Activated gamma-delta T cell treated with Interleukin-2 at 50 U/mL for 16 hours (primary cell): ENCODE measurements at places on chromosomes 6 and 20.

DNA sequence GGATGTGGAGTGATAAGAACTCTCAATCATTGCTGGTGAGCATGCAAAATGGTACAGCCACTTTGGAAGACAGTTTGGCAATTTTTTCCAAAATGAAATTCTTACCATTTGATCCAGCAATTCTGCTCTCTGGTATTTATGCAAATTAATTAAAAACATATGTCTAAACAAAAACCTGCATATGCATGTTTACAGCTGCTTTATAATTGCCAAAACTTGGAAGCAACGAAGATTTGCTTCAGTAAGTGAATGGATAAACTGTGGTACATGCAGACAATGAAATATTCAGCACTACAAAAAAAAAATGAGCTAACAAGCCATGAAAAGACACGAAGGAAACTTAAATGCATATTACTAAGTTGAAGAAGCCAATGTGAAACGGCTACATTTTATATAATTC is 55.5 kb upstream of the SMLR1 start:
- no peak for DNase-seq

GRCh38 chr6:105838171-105838570 is 248.0 kb upstream of the PRDM1 start:
- DNase-seq = no peak

DNA sequence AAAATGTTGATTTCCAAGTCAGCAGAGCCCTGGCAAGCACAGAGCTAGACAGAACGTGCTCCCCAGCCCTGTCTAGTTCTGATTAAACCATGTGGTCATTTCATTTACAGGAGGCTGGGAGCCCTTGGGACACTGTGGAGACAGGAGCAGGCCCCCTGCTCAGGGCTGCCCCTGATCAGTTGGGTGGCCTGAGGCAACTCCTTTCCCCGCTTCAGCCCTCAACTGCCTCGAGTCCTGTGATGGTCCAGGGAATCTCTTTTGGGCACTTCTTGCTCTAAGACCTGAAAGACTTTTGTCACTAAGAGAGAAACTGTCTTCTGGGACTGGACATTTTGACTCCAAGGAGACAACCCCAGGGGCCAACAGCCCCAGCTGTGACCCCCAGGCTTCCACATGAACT is 13.5 kb downstream of the DYNLRB1 start:
- DNase-seq = no peak

- DNase-seq = peak; percentile 22
Measured at GRCh38 chr6:169950558-169950957, 199.1 kb downstream of the ERMARD start.

GRCh38 chr6:13072686-13073347 is 255.5 kb downstream of the TBC1D7 start:
- no peak for DNase-seq

DNA sequence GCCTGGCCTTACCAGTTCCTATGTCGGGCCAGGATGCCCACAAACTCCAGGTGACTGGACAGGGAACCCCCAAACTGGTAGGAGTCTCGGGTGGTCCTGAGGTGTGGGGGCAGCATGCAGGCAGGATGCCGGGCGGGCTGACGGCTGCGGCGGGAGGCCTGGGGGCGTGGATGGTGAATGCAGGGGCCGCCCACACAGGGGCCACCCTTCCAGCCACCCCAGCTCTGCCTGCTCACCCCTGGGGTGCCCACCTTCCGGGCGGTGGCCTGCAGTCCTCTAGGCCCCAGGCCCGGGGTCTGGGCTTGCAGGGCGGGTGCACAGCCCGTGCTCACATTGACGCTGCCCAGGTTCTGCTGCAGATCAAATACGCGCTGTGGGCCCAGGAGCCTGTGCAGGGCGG is 8.4 kb downstream of the ADRM1 start:
- DNase-seq = no peak

- no peak for DNase-seq
Measured at GRCh38 chr6:3151691-3152090, 5.7 kb downstream of the TUBB2A start.

- DNase-seq = no peak
Measured at GRCh38 chr6:107545763-107546162, 55.8 kb downstream of the SOBP start.

- DNase-seq = peak; percentile 52
Measured at GRCh38 chr6:111992851-111993250, 61.1 kb upstream of the CCN6 start.

GRCh38 chr6:37826188-37826587 is 6.7 kb downstream of the ZFAND3 start:
- no peak for DNase-seq

DNA sequence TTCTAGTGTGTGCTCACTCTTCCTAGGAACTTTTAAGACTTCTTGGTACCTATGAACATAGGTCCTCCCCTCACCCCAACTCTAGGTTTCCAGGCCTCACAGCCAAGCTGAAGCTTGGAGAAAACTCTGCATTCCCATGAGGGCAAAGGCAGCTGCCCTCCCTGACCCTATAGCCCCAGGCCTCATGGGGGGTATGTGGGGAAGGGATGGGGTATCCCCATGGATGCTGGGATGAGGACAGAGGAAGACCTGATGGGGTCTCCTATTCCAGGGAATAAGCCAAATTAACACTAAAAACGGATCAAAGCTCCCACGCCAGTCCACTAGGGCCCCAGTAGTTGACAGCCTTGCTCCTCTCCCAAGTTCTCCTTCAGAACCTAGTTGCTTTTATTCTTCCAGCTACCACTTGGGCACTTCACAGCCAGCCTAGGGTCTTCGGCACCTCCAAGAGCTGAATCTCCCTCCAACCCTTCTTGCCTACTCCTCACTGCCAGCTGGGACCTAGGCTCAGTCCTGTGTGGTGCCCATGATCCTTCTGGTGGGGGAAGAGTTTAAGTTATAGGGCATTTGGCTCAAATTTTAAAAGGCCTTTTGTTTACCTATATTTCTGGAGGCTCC is 7.8 kb downstream of the TP53INP2 start:
- no peak for DNase-seq

- DNase-seq = peak; percentile 25
Measured at GRCh38 chr20:48826883-48827771, 672 bp downstream of the PREX1 start.

- DNase-seq = no peak
Measured at GRCh38 chr6:85456782-85457181, 6.9 kb downstream of the NT5E start.

DNA sequence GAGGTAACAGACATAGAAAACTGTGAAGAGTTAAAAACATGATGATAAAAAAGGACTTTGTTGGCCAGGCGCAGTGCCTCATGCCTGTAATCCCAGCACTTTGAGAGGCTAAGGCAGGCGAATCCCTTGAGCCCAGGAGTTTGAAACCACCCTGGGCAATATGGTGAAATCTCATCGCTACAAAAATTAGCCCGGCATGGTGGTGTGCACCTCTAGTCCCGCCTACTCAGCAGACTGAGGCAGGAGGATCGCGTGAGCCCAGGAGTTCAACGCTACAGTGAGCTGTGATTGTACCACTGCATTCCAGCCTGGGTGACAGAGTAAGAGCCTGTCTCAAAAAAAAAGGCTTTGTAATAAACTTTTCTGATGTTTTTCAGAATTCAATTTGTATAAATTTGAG is 60.1 kb downstream of the GFOD1 start:
- DNase-seq = no peak

DNA sequence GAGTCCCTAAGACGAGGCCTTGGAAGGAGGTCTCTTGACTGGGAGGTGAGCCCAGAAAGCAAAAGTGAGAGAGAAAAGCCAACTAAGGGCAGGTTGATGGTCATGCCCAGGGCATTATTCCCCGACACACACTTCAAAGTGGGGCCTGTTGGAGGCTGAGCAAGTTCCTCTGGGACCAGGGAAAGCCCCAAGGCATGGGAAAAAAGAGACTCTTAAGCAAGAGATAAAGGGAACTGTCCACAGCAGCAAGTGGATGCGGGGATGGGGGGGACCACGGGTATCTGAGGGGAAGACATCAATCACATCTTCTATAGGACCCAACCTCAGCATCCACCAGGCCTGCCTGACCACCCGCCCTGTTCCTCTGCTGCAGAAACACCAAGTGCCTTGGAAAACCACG is 119.9 kb upstream of the MAFB start:
- DNase-seq = no peak

- no peak for DNase-seq
Measured at GRCh38 chr6:24689964-24690363, 23.1 kb downstream of the ACOT13 start.

- no peak for DNase-seq
Measured at GRCh38 chr20:4508773-4509172, 212.9 kb upstream of the PRND start.

DNA sequence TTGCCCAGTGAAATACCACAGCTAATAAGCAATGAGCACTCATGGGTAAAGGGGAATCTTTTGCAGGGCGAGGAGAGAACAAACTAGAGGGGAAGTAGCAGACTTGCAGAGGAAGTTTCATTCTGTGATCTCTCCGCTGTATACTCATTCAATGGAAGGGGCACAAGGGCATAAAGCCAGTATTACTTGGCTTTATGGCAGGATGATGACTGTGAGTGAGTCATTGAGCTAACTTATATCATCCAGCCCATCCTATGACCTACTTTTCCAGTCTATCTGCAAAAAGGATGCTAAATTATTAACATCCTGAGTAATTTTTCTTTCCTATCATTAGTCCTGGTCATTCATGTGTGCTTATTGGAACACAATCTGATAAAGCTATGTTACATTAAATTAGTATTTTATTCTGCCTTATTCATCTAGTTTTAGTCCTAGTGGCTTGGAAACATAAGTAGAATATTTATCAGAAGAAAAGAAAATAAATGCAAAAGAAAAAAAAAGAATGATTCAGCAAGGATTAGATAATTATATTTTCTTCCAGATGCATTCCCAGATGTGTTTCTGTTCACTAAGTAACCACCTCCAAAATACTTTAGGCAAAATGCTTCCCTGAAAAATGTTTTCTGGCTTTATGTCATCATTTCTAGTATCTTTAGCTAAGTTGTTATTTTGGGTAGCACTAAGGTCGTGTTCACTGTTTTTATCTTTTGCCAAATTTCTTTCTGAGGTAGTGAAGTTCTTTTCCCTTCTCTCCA is 471.7 kb downstream of the CDKAL1 start:
- DNase-seq = no peak

GRCh38 chr6:158257425-158257759 is 54.9 kb upstream of the TULP4 start:
- DNase-seq = no peak

GRCh38 chr6:39357998-39358686 is 35.6 kb upstream of the KCNK16 start:
- no peak for DNase-seq

- DNase-seq = no peak
Measured at GRCh38 chr6:67031451-67031850, 1324.4 kb upstream of the EYS start.

DNA sequence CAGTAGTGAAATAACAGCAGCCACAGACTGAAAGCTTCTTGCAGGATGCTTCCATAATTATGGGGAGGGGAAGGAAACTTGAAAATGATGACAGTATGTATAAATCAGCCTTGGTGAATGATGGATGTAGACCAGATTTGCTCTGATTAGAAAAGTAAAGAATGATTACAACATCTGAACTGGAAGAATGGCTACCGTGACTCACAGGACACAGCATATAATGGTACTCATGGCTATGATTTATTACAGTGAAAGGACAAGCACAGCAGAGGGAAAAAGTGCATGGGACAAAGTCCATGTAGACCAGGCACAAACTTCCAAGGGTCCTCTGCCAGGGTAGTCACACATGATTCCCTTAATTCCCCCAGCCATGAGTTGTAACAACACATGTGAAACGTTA is 70.7 kb upstream of the POPDC3 start:
- no peak for DNase-seq

GRCh38 chr20:36043892-36044515 is 75.6 kb downstream of the CNBD2 start:
- no peak for DNase-seq

DNA sequence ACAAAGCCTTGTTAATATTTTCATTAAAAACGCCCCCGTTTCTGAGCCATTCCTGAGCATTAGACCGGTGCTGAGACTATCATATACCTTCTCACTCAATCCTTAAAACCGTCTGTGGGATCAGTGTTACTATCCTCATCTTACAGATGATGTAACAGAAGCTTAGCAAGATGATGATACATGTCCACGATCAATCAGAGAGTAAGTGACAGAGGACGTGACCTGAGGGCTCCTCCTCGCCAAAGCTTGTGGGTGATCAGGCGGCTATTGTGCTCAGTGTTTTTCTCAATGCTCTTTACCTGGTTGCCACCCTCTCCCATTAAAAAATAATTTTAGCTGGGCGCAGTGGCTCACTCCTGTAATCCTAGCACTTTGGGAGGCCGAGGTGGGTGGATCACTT is 113.1 kb downstream of the MTHFD1L start:
- no peak for DNase-seq

DNA sequence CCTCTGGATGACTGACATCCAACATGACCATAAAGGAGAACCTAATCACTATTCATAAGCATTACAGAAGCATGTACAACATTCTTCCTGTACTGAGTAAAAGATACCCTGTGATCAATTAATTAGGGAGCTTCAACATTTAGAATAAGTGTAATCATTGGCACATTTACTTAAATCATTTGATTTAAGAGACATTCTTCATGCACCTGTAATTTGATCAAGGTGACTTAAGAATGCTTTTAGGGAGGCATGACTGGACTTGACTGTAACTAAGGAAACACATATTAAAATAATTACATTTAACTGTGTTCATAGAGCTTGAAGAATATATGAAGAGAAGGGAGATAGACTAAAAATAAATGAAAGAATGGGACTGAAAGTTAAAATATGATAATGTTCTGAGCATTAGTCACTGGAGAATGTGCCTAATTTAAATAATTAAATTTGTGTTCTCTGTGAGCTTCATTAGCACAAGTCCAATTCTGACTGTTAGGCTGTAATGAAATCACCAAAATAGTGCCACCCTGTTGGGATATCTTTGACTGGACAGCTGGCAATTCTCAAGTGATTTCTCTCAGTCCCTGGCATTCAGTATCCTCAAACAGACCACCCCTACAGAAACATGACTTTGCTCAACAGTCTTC is 295.5 kb upstream of the ADGRB3 start:
- DNase-seq = no peak

GRCh38 chr6:53771785-53772624 is 22.8 kb upstream of the LRRC1 start:
- DNase-seq = no peak

DNA sequence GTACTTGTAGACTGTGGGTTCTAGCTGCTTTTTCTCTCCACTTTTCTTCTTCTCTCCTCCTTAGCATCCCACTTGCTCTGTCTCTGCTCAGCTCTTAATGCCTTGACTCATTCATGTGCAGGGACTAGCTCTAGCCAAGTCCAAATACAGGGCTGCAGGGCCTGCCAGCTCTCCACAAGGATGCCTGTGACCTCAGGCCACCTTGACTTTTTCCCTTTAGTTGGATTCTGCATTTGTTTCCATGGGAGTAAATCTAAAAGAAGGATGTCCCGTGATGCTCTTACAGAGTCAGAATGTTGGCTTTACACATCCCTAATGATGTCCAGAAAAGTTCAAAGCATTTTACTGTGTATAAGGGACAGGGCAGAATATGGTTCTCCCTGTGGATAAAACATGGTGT is 101.8 kb upstream of the PREP start:
- DNase-seq = no peak
